Ecto neural progenitor cell (in vitro differentiated cells): ENCODE measurements at places on chromosomes 6 and 20.
A peak's percentile ranks its signal among the peaks of the same experiment; 100 is the strongest.

DNA sequence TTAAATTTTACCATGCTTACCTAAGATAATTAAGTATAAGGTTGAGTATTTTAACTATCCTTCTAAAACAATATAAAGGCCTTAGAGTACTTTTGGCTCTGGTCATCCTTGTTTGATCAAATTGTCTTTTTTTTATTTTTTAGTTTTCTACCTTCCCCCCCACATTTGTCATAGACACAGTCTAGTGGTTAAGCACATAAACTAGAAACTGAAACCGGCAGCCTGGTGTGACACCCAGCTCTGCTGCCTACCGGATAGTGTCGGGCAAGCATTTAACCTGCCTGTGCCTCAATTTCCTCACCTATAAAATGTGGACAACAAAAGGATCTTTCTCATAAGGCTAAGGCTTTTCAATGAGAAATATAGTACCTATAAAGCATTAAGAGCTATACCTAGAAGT is 21.6 kb upstream of the TULP4 start:
- DNase-seq = no peak

DNA sequence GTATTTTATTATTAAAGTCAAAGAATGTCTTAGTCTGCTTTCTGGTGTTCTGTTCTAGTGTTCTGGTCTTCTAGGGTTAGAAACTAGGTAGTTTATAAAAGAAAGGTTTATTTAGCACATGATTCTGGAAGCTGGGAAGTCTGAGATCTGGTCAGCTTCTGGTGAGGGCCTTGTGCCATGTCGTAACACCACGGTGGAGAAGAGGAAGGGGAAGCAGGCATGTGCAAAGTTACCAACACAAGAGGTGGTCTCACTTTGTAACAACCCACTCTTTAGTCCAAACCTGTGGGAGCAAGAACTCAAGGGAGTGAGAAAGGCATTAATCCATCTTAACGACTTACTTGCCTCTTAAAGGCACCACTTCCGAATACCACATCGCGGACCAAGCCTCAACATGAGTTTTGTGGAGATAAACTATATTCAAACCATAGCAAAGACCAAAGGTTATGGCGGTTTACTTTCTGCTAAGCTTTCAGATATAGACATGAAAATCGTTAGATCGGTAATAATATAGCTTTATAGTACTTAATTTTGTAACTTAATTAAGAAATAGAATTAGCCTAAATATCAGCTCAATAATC is 99.4 kb downstream of the NCOA3 start:
- DNase-seq = no peak

GRCh38 chr6:106281088-106281487 is 44.5 kb downstream of the ATG5 start:
- DNase-seq = no peak

GRCh38 chr6:44053760-44054556 is 73.3 kb downstream of the MRPL14 start:
- DNase-seq = no peak

DNA sequence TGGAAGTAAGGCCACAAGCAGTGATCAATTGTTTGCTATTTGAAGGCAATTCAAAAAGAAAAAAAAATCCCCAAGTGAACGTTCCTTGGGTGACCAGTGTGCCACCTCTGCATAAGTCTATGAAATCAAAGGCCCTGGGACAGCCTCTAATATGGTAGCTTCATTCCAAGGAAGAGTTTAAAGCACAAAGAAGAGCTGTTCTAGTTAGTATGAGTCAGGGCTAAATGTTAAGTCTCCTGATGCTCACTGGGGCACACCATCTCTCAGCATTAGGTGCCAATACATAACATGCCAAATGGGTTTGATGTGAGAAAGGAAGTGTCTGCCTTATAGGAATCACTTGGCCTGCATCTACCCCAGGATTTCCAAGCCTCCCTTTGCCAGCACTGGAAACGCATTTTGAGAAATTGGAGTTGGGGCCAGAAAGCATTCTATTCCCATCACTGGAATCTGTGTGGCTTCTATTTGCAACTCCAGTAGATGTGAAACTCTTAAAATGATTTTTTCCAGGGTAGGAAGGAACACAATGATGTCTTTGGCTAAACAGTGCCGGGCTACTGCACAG is 13.0 kb downstream of the UNC5CL start:
- no peak for DNase-seq

DNA sequence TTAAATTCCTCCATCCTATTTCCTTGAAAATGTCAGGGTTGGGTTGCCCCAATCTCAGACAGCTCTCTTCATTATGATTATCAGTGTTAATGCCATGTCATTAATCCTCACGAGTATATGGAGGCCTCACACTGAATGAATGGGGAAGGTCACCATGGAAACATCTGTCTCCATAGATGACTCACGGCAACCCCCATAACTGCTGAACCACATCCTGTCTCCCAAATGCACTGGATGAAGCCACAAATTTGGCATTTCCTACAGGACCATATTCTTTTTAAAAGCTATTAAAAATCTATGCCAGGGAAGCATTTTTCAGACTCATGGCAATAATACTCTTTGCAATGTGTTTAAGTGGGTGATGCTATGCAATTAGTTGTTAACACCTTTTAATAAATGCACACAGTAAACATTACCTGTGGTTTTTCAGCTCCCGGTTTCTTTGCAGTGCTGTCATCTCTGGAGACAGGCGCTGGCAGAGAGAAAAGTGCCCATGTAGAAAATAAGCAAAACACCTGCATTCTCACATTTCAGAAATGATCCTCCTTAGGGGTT is 80.1 kb upstream of the PTPRK start:
- DNase-seq = no peak

- no peak for DNase-seq
Observed at GRCh38 chr6:10060004-10060403, 354.9 kb downstream of the TFAP2A start.

DNA sequence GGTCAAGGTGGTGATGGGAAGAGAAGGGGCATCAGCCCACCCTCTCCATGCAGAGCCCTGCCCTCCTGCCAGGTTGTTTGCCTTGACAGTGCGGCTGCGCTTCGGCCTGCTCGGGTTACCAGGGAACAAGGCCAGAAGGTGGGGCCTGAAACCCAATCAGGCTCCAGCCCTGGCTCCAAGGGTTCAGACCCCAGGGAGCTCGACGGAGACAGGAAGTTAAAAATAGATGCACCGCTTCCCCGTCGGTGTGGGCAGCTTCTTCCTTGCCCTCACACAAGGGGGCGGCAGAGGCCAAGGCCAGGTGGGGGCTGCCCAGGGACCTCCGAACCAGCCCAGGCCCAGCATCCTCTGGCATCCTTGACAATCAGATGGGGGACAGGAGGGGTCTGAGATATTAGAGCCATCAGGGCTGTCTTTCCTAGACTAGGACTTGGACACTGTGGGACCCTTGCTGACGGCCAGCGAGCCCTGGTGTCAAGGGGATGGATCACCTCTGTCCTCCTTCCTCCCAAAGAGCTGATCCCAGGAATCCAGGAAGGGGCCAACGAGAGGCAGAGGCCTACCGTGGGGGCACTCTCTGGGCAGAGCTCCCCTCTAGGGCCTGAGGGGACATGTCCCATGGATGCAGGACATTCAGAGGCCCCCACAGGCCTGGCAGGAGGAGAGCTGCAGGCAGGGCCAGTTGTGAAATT is 65.2 kb downstream of the RIPOR3 start:
- peak; percentile 74 for DNase-seq

- DNase-seq = no peak
Observed at GRCh38 chr6:26525838-26526237, 12.3 kb upstream of the HMGN4 start.

DNA sequence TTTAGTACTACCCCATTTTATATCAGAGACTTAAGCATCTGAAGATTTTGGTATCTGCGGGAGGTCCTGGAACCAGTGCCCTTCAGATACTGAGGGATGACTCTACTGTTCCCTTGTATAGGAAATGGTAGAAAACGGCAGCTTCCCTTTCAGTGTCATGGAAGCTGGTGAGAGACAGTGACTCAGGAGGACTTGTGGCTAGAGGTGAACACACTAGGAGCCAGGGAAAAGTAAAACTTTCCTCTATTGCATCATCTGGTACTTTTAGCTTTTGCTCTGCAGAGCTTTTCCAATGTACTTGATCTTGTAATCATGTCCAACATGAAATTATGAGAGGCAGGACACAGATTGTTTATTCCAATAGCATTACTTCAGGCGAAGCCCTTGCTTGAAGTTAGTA is 45.0 kb downstream of the RNF144B start:
- DNase-seq = no peak

DNA sequence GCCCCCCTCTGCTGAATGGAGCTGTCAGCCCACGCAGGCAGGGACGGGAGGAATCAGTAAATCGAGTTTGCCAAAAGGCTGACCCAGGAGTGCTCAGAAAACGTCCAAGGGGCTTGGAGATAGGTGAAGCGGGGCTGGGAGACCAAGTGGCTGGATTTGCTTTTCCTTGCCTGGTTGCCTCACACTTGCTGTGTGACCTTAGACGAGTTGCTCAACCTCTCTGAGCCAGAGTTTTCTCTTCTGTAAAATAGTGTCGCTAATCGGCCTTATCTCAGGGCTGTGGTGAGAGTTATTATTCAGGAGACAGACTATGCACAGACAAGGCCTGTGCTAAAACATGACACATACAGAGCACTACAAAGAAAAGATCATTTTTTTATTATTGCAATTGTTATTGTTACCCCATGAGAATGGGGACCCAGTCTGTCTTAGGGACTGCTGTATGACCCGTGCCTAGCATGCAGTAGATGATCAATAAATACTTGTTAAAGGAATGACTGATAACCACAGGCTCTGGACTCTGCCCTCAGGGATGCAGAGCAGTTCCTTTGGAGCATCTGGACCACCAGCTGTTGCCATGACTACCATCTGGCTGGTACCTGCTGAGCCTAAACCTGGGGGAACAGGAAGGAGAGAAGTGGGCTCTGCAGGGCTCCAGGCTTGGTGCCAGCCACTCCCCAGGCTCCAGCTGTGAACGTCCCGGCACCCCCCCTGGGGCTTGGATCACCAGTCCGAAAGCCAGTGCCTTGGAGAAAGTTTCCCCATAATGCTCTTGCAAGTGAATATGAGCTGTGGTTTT is 901 bp downstream of the KCNK15 start:
- DNase-seq = no peak

- peak; percentile 61 for DNase-seq
Observed at GRCh38 chr6:5086294-5086890, 1.3 kb downstream of the PPP1R3G start.

DNA sequence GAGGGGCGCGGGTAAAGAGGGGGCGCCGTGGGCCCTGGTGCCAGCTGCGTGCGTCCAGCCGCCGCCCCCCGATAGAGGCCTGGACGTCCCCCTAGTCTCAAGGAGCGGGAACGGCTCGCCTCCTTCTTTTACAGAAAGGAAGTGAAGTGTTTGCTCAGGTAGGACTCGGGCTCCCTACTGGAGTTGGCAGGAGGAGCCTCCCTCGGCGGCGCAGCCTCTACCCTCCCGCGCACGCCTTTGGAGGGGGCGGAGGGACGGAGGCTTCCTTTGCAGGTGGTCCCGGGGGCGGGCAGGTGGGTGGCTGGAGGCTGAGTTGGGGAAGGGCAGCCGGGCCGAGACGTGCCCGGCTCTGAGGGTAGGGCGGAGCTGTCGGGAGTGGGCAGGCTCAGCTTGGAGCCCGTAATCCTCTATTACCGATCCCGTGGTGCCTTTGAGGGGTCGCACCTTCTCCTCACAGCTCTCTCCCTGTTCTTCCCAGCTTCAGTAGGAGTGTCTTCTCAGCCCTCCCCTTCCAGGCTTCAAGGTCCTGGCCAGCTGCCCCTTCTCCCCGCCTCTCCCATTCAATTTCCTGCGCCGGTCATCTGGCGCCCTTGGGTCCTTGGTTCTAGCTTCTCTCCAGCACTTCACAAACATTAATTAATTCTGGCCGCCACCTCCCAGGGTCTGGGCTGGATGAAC is 728 bp downstream of the ITPR3 start:
- peak; percentile 61 for DNase-seq

- DNase-seq = no peak
Observed at GRCh38 chr20:25042531-25043498, 15.1 kb downstream of the ACSS1 start.

DNA sequence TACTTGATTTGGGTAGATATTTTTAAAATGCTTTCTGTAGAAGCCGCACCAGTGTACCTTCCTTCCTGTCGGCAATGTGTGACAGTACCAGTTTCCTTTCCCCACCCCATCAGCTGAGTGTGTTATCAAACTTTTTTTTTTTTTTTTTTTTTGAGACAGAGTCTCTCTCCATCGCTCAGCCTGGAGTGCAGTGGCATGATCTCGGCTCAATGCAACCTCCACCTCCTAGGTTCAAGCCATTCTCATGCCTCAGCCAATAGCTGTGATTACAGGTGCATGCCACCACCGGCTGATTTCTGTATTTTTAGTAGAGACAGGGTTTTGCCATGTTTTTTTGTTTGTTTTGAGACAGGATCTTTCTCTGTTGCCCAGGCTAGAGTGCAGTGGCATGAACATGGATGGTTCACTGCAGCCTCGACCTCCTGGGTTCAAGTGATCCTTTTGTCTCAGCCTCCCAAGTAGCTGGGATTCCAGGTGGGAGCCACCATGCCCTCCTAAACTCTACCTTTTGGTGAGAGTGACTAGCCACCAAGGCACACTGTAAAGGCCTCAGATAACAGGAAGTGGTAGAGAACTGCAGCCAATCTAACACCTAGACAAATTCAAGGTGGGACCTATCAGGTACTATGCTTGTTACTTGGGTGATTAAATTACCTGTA is 26.5 kb upstream of the ZBTB22 start:
- no peak for DNase-seq

GRCh38 chr6:148793721-148794120 is 46.9 kb downstream of the UST start:
- no peak for DNase-seq

DNA sequence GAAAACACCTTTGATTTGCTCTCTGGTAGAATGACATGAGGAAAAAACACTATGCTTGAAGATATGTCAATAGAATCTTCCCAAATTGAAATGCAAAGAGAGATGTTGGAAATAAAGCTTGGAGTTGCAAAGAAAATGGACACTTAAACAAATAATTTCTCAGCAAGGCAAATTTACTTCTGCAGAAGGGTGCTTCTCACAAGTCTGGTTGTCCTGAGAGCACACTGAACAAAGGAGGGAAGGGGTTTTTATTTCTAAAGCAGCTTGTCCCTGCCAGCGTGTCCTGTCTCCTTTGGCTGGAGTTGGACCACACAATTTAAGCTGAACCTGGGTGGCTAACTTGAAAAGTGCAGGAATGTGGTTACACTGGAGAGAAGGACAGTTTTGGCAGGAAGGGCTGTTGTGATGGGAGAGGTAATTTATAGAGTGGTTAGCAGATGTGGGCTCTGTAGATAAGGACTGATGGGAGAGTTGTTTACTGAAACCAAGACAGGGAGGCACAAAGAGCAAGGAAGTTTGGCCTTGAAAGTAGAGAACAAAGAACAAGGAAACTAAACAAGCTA is 454.6 kb upstream of the EYS start:
- DNase-seq = no peak

- no peak for DNase-seq
Observed at GRCh38 chr6:79631693-79632172, 604 bp downstream of the SH3BGRL2 start.

DNA sequence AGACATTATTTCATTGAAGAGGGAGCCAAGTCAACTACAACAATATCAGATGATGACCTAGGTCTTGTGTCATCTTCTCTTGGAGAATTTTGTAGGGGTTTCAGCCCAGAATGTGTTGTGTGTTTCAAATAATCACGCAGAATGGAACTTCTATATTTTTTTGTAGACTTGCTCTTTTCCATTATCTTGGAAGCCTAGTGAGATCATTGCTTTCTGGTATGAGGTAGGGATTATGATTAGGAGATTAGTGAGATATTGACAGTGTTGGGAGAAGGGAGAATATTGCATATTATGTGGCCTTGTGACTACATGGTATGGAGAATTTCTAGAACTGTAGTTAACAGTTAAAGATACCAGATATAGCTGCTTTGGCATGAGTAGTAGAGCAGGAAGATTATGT is 423.6 kb upstream of the PLCB4 start:
- DNase-seq = no peak
